Activated CD8-positive, alpha-beta T cell treated with anti-CD3 and anti-CD28 coated beads, Interleukin-2, amount 10 ng/mL, durations not matched to agents 7 days and 5 days (primary cell): ENCODE measurements at places on chromosomes 2 and 18.

DNA sequence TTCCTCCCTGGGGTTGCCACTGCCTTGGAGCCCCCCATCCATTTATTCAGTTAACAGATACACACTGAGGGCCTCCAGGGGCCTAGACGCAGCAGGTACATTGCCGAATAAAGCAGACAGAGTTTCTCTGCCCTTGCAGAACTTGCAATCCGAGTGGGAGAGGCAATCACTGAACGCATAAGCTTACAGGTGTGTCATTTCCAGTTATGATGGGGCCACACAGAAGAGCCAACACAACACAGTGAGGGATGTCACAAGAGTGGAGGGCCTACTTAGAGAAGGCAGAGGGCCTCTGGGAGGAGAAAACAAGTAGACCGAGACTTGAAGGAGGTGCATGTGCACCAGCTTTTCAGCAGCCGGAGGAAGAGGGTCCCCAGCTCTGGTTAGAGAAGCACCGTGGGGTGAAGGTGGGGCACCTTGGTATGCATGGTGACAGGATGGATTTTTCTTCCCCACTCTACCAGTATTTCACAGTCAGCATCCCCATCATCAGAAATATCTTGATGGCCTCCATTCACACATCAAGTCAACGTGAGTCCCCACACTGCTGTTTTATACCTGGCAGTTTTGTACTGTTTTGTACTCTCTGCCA is 150.9 kb downstream of the SMAD7 start:
- no peak for DNase-seq

DNA sequence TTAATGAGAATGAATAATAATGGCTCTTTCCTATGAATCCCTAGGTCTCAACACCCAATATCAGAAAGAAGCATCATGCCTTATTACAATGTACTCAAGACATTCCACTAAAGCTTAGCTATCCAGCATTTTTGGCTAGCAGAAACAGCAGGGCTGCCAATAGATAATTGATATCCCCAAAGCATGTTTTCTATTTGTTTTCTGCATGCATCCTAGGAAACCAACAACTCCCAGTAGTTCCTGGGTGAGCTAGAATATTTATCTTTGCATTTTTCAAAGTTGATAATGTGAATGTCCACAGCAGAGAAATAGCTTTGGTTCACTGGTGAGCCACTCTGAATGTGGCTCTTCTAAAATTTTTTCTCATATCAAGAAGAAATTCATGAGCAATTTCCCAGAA is 5.8 kb upstream of the ANTXR1 start:
- no peak for DNase-seq

DNA sequence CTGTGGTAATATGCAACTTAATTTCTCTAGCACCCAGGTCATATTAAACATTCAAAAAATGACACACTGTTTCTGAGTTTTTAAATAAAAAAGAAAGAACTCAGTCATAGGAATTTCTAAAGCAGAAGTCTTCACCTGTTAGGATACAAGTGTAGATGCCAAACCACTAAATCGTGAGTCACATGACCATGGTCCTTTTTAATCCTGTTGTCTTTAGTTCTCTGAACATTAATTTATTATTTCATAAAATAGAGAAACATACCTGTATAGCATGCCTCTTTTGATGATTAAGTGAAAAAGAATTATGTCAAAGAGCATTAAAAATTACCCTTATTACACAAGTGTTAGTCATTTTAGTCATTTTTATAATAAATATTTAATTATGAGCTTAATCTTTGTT is 398.8 kb downstream of the CCDC85A start:
- no peak for DNase-seq

DNA sequence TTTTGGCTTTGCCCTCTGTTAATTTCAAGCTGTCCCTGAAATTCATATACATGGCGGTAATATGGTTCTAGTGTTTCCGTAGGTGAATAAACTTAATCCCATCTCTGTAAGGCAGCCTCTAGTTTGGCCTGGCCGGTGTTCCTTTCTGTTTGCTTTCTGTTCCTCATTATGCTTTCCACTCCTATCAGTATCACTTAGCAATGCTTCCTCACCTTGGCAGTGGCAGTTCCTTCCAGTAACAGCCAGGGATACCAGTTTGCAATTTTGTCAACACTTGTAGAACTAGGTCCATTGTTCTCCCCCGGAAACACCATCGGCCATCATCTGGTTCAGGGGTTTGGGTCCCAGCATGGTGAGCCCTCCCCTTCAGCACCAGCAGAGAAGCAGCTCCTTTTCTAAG is 18.2 kb upstream of the TNP1 start:
- DNase-seq: no peak

DNA sequence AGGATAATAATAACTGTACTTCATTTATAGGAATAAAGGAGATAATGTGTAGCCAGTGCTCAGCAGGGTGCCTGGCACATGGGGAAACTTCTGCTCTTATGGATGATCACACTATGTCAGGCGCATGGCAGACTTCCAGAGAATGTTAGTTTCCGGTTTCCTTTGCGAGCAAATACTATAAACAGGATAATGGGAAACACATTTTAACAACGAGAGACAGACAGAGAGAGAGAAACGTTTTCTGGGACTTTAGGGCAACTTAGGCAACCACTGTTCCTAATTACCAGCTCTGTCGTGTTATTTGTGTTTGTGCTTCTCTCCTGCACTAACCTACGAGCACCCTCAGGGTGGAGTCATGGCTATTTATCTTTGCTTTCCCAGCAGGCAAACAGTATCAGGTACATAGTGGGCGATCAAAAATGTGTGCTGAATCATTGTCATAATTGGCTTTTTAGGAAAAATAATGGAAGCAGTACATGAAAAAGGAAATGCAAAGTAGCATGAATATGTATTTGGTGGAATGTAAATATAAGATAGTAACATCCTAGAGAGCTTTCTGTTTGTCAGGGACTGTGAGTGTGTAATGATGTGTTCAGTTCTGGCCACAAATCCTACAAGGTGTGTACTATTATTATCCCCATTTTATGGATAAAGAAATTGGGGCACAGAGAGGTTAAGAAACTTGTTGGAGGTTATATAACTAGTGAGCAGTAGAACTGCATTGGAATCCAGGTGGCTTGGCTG is 36.8 kb upstream of the IGFBP2 start:
- DNase-seq: no peak

DNA sequence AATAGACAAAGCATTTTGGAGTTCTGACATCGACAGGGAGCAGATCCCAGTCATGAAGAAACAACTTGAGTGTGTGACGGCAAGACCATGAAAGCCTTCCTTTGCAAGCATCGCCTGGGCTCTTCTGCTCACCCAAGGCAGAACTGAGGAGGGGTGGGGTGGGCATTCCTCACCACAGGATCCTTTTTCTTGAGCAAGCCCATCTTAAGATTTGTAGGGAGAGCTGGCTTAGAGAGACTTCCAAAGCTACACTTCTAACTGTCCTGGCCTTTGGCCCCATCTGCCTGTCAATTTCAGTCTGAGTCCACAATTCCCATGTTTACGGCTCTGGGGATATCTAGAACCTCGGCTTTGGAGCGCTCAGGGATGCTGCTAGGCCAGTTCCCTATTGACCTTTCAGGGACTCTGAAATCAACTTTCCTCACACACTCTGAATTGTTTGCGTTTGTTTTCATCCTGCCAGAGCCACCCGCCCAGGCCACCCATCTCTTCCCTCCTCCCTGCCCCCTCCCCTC is 3.7 kb downstream of the KLHL14 start:
- DNase-seq: no peak

DNA sequence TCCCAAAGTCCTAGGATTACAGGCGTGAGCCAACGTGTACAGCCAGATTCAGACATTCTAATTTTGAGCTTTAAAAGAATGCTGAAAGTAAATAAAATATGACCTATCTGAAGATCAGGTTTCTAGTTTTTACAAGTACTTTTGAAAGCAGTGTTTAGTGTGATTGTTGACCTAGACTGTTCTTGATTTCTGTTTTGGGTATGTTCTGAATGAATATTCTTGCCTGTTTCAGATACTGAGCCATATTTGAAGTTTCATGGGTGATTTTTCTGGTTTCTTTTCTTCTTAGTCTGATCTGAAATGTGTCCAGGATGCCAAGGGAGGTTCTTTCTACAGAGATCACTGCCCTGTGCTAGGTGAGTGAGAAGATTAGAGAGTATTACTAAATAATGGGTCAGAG is 37.2 kb downstream of the MIB1 start:
- no peak for DNase-seq

DNA sequence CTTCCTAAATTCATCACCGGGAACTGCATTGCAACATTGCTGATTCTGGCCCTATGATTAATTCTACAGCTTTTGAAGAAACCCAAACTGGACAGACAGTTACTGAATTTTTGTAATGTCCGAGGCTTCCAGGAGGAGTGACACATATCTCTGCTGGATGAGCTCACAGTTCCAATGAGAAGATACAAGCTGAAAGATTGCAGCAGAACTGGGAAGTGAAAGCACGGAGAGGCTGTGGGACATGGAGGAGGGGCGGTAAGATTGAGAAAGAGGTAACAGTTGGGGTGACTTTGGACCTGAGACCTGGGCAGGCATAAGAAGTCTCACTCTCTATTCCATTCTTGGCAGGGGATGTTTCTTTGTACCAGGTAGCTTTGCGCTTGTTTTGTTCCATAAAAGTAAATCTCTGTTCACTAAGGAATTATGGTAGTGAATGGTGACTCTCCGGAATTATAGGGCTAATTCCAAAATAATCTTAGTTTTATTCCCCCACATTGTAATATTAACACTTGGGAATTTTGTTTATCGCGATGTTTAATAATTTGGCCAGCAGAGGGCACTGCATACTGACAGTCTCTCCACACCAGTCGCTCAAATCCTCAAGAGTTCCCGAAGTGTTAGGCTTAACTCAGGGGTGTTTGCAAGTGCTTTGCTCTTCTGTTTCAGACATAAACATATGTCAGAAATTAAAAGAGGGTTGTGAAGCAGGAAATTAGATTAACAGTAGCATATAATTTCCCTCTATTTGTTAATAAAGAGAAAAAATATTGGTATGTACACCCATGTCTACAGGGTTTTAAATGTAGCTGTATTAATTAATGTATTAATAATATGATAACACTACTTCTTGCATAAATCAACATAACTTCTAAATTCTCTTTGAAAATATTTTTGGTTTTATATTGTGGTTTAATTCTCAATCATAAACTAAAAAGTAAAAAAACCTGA is 201.4 kb downstream of the SOCS6 start:
- DNase-seq: peak; percentile 50

GRCh38 chr18:23229472-23229871 is 94.2 kb downstream of the CABLES1 start:
- DNase-seq: no peak

DNA sequence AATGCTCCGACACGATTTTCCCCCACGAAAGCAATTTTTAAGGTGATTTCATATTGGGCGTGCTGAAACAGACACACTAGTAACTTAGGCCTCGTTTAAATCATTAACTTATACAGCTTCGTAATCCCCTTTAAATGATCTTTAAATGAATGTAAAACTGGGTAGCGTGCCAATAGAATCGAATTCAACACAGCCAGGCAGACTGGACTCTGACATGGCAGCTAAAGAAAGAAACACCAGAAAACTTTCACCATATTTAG is 2.4 kb upstream of the ID2 start:
- DNase-seq: no peak

DNA sequence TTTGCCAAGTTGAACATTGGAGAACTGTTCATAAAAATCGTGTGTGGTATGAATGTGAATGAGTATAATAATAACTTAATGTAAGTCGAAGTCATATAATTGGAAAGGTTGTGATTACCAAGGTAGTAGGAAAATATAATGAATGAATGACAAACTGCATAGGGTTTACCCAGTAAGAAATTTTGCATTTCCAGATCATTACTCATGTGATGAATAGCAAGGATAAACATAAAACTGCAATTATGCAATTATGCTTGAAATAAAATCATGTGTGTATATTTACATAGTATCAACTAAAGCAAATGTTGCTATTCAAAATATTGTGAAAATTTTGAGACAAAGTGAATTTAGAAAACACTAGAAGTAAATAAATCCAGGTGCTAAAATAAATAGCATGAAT is 1108.7 kb upstream of the TMEFF2 start:
- no peak for DNase-seq

DNA sequence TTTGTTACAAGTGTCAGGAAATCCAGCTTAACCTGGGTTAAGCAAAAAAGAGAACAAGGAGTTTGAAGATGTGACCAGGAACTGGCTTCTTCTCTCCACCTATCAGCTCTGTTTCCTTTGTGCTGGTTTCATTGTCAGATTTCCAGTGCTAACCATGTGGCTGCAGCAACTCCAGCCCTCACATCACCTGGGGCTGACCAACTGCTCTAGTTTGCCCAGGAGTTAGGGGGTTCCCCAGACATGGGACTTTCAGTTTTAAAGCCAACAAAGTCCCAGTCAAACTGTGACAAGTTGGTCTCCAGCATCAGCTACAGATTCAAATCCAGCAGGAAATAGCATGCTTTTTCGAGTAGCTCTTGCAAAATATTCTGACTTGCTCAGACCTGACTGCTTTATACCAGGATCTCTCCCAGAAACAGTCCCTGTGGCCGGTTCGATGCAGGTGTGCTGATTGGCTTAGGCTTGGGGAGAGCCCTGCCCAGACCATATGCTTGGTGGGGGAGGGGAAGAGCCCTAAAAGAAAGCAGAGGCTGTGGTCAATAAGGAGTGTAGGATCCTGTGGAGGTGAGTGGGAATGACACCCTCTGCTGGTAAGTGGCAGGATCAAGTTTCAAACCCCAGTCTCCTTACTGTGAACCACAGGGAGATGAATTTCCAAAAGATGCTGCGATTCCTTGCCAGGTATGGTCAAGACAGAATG is 49.5 kb downstream of the KCNE4 start:
- no peak for DNase-seq

DNA sequence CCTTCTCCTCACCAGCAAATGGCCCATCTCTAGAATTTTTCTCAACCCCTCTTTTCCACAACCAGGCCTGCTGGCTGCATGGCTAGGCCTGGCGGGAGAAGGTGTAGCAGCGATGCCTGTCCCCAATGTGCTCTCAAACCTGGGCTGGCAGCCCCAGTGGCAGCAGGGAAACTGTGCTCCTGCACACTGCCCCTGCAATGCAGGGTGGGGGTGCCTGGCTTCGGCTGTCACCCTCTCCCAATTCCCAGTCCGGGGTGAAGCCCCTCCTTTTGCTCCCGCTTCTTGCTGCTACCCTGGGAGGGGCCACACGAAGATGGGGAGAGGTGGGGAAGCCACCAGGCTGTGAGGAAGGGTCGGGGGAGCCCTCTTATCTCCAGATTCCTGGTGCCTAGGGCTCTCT is 36.1 kb upstream of the OTOF start:
- DNase-seq: no peak

- DNase-seq: no peak
Measured at GRCh38 chr2:140355511-140356090, 1575.4 kb upstream of the NXPH2 start.

DNA sequence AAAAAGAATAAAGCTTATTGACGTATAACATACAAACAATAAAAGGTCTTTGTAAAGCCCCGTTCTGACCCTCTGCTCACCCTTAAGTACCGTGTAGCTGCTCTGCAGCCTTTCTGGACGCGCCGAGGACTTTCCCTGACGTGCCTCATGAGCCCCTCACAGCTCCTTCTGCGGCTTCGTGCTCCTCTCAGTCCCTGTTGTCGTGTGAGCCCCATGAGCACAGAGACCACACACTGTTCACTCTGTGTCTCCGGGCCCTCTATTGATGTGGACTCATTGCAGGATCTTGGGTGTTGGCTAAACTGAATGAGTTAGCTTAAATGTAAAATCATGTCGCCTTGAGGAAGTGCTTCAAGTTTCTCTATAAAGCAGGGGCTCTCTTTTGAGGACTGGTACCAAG is 43.6 kb upstream of the INHBB start:
- no peak for DNase-seq
